K562 (cell line): ENCODE measurements at places on chromosomes 5 and 9.
A peak's percentile ranks its signal among the peaks of the same experiment; 100 is the strongest.

DNA sequence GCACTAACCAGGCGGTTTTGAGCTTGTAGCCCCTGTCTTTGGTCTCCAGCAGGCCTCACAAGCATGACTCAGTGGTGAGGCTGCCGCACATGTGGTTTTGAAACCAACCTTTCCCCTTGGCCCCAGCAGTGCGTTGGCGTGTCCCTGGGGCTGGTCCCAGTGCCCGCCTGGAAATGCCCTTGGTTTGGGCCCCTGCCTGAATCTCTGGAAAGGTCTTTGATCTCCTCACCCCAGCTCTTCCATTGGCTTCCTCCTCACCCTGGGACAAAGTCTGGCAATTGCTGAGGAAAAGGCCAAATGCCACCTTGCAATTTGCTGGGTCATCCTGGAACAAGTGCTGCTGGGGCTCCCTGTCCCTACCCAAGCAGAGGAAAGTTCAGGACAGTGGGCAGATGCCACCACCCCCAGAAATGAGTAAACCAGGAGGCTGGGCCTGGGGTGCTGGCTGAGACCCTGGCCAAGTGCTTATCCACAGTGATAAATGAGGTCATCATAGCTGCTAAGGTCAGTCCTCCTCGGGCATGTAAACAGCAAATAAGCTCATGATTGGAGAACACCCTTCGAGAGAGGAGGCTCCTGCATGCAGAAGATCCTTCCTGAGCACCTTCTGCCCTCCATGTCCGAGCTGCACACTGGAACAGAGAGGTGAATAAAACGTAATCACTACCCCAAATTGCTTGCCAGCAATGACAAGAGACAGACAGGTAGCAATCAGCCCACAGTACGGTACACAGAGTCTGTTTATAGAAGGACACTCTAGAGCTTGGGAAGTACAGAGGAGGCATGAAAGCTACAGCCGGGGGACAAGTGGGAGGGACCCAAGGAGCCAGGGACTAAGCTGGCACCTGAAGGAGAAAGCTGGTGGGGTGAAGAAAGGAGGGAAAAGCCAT, 98.9 kb upstream of the CPEB4 start:
- DNase-seq = no peak

DNA sequence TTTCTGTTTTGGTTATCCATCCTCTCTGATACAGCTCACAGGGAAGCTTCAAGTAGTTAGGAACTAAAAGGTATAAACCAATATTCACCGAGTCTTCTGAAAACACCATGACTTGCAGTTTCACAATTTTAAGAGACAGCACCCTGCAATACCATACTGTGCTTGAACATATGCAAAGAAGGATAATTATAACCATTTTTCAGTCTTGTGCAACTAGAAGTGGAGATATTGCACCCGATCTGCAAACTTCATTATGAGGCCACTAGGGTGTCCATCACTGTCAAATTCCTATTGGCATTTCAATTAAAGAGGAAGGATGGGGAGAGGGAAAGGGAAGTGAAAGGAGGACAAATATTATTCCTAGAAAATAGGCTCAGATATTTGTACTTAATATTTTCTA, 32.4 kb upstream of the CEP120 start:
- no peak for DNase-seq

DNA sequence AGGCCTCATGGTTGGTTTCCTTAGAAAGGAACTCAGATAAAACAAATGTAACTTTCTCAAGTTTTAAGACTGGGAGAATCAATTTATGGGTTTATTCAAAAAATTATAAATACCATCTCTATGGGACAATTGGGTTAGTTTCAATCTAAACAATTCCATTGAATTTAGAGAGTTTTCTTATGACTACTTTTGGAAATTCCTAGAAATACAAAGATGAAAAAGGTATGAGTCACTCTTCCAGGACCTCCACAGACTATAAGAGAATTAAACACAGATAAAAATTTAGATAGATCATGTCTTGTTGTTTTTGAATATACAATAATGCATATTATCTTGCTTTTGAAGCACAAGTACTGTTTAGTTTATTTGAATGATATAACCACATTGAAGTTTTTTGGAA, 188.7 kb downstream of the CHSY3 start:
- DNase-seq = no peak

DNA sequence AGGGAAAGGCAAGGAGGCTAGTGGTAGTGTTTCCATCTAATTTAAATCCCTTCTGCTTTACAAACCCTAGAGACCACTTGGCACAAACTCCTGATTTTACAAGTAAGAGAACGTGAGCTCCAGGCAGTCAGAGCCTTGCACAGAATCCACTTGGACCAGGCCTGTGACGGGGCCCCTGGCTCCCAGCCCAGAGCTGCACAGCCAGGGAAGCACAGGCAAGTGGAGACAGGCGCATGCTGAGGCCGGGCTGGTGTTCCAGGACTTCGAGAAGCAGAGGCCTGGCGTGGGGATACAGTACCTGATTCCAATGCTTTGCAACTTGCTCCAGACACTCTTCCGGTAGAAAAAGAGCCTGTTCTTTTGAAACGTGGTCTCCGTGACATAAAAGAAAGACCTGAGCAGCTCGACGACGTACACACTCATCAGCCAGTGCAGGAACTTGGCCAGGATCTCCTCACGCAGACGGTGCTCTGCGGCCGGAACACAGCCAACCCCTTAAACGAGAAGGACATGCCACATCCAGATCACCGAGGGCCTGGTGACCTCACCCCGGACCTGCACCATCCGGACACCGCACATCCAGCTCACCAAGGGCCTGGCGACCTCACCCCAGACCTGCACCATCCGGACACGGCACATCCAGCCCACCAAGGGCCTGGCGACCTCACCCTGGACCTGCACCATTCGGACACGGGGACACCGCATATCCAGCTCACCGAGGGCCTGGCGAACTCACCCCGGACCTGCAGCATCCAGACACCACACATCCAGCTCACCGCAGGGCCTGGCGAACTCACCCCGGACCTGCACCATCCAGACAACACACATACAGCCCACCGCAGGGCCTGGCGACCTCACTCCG, 12.5 kb downstream of the TERT start:
- no peak for DNase-seq

DNA sequence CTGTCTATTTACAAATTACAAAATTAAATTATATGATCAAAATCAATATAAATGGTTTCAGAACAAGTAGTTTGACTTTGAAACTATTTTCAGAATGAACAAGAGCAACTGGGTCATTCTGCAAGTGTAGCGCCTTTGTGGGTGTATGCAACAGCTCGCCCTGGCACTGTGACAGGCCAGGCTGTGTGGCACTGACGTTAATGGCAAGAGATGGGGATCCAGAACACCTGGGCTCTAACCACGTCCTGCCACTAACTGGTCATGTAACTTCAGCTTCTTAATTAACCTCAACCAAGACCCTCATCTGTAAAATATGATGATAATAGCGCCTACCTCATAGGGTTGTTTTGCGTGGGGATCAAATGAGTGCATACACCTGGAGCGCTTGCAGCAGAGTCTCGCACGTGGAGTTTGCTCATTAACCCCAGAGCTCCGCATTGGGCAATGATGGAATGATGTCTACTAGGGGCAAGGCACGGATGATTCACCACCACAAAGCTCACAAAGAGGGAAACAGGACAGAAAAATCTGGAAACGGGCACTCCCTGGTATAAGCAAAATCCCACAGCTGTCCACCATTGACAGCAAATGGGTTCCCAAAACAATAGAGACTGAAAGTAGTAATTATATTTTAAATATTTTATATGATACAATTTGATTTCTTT, 639.4 kb downstream of the SEMA5A start:
- no peak for DNase-seq

DNA sequence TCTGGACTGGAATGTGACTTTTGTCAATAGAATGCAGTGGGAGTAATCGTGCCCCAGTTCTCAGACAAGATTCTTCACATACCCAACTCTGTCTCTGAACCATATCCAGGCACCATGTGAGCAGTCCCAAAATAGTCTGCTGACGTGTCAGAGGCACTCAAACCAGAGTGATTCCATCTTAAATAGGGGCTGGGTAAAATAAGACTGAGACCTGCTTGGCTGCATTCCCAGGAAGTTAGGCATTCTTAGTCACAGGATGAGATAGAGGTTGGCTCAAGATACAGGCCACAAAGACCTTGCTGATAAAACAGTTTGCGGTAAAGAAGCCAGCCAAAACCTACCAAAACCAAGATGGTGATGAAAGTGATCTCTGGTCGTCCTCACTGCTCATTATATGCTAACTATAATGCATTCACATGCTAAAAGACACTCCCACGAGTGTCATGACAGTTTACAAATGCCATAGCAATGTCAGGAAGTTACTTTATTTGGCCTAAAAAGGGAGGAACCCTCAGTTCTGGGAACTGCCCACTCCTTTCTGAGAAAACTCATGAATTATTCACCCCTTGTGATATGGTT, 16.9 kb upstream of the PLCXD3 start:
- DNase-seq = no peak

DNA sequence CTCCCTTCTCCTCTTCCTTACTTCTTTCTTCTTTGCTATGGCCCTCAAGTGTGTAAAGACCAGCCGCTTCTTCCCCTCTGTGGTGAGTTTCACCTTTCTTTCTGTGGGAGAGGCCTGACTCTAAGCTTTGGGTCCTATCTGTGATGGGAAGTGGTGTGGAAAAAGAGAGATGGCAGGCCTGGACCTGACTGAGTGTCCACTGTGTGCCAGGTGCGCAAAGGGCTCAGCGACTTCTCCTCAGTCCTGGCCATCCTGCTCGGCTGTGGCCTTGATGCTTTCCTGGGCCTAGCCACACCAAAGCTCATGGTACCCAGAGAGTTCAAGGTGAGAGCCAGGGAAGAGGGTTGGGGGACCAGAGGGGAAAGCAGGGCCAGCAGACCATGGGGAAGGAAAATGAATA, 5.9 kb downstream of the SLC4A9 start:
- no peak for DNase-seq

GRCh38 chr5:125381290-125381689, 634.9 kb upstream of the ZNF608 start:
- no peak for DNase-seq

GRCh38 chr9:37707748-37708147, 45.9 kb upstream of the TRMT10B start:
- no peak for DNase-seq

DNA sequence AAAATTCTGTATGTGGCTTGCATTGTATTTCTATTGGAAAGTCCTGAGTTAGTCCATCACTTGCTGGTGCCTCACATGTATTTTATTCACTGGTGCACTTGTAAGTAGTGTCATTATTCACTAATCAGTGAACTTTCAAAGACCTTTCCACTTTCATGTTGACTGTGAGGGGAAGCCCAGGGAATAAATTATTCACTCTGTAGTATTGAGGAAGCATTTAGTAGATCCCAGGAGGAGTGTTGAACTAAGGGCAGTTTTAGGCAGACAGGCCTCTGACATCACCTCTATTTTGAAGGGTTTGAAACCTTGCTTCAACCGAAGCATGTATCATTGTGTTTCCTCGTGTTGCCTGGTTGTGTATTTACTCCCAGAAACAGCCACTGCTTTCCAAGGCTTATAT, 705.4 kb upstream of the RIOK2 start:
- DNase-seq = no peak

- no peak for DNase-seq
Observed at GRCh38 chr9:89536145-89536574, 38.2 kb upstream of the SEMA4D start.

- DNase-seq = no peak
Observed at GRCh38 chr5:147800491-147800890, 18.0 kb upstream of the JAKMIP2 start.

DNA sequence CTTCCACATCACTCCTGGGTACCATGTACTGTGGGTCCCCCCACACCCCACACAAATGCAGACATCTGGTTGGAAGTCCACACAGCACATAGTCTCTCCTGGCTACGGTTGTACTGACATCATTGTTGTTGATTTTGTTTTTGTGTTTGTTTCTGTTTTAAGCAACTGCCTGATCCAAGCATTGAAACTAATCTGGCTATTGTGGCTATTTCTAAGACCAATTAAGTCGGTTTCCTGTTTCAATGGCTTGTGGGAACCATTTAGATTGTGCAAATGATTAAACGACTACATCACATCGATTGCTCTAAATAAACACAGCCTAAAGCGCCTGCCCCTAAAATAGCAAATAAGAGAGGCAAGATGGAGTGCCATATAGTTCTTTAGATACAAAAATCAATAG, 226.8 kb upstream of the IRX4 start:
- no peak for DNase-seq

DNA sequence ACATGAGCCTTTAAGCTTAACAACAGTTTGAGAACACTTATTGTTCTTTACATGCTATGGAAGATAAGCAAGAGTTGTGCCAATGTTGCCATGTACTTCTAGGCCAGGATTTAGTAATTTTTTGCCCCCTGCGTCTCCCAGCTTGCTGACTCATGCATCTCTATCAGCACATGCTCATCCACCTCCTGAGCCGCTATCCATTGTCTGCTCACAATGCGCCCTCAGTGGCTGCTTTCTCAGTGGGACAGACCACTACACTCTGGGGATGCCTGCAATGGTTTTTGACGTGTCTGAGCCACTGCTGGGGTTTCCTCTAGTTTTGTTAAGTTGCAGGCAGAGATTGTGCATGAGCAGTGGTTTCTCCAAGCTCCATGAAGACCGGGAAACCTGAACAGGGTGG, 50.9 kb upstream of the PHF2 start:
- peak; percentile 47 for DNase-seq

DNA sequence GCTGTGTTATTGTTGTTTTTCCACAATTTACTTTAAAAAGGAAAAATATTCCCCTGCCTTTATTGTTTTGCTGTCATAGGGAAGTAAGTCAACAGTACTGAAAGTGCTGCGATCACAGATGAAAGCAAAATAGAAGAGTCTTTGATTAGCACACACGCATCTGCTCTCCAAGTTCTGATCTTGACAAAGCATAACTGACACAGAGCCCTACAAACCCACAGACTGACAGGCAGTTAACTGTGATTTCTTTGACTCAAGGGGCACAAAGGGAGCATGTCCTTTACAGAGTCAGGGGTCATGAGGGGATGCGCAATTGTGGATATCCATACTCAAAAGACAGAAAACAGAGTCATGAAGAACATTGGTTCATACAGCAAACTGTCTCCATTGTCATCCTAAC, 123.7 kb downstream of the SNCAIP start:
- no peak for DNase-seq

- no peak for DNase-seq
Observed at GRCh38 chr9:71911908-71912335, 483 bp downstream of the C9orf85 start.

DNA sequence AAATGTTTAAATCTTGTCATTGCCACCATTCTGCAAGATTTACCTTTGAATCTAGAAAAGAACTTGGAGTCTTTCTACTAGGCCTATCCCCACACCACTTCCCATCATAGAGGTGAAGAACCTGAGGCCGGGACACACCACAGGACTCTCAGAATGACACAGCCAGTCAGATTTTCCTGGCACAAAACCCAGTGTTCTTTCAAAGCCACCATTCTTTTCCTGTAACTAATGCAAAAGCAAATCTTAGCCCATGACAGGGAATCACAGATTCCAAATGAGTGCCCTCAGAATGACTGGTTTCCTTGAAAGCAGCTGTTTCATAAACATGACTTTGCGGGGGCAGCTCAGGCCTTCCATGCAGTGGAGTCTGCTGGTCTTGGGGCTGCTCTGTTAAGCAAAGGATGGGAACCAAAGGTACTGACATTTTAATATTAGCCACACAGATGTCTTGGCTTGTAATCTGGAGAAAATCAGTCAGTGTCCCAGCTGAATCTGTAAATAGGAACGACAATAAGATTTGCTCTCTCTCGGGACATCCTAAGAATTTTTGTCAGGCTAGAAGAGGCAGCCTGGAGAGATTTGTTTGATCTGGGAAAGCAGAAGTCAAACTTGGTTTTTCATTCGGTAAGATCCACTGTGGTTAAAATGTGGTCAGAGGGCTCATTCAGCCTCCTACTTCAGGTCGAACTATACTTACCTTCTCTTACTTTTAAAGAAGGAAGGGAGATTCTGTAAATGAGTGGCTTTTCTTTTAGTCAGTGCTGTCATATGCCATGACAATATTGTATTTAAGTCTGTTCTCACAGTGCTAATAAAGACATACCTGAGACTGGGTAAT, 115.1 kb downstream of the PALM2AKAP2 start:
- DNase-seq = no peak
